NCI-H1436 treated with DMSO at 0.1 percent for 48 hours (cell line): ENCODE measurements at places on chromosomes 13 and 19.

GRCh38 chr13:32310134-32310706 is 4.9 kb downstream of the ZAR1L start:
- DNase-seq: no peak

DNA sequence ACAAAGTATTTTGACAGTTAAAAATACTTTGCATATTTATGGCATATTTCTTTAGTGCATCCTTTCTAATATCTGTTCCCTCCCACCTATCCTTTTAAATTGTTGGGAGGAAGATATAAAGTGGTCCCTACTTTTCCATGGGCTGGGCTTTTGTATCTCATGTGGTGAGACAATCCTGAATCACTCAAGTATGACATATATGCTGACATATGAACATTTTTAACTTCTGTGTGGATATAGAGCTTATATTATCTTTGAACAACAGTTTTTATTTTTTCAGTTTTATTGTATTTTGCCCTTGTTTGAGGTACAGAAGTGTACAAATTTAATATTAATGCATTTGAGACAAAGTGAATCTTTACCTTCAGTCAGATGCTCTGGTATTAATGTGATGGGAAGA is 3.4 kb downstream of the ZMYM2 start:
- no peak for DNase-seq

- no peak for DNase-seq
Measured at GRCh38 chr19:48915757-48916156, 15.6 kb downstream of the NUCB1 start.

DNA sequence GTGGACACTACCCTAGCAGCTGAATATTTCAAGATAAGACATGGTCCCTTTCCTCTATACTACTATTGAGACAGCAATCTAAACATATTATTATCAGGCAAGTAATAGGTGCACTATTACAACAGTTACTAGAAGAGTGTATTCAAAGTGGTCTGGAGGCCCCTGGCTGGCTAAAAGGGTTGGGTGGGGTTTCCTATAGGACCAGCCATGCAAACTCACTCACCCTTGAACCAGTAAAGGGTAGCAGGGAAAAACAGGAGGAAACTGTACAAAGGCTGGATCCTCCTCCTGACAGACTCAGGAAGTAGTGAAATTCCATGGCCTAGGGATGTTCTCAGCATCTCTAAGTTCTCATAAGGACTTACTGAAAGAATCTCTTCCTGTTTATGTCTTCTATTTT is 7.7 kb downstream of the SMAD9 start:
- no peak for DNase-seq

- no peak for DNase-seq
Measured at GRCh38 chr19:54804101-54804500, 691 bp downstream of the KIR2DL4 start.

DNA sequence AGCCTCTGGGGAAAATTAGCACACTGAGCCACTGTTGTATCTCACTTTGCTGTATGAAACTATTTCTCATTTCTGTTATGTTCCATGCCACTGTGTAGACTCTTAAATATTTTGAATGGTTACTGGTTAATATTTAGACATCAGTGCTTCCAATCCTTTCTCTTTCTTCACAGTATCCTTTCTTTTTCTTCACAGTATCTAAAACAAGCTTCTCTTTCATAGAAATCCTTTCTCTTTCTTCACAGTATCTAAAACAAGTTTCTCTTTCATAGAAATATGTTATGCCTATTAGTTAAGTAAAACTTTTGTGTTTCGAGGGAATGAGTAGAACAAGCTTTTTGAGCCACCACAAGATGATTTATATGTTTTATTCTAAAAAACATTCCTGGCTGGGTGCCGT is 326.8 kb upstream of the KLF12 start:
- DNase-seq: no peak

DNA sequence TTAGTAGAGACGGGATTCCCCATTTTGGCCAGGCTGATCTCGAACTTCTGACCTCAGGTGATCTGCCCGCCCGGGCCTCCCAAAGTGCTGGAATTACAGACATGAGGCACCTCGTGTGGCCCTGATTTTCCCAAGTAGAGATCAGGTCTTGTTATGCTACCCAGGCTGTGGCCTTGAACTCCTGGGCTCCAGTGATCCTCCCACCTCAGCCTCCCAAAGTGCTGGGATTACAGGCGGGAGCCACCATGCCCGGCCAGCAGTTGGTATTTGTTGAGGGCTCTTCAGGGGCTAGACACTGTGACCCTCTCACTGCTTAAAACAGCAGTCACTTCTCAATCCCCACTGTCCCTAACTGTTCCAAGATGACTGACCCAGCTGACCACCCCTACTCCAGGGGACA is 8.5 kb upstream of the ELAVL3 start:
- DNase-seq: no peak

GRCh38 chr13:60662595-60662994 is 265.6 kb downstream of the TDRD3 start:
- DNase-seq: no peak

GRCh38 chr19:6947745-6948144 is 60.4 kb downstream of the ADGRE1 start:
- DNase-seq: no peak

DNA sequence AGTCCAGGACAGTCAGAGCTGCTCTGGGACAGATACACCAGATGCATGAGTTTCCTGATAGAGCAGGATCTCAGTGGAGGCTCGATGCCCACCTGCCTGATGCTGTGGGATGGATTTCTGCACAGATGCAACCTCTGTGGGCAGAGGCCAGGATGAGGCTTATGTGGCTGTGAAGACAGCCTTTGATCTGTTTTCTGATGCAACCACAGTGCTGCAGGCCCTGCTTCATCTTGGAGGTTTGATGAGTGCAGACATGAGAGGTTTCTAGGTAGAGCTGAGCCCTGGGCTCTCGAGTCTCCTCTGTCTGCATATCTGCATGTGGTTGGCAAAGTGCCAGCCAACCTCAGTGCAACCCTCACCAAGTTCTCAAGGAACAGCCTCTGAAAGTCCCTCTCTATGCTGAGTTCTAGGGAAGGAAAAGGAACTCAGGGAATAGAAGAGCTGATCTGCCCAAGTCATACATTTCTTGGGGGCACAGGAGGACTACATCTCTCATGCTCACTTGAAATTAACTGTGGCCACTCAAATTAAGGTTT is 23.1 kb upstream of the TSHZ3 start:
- no peak for DNase-seq

GRCh38 chr13:40329781-40330485 is 336.5 kb downstream of the FOXO1 start:
- DNase-seq: no peak

GRCh38 chr13:97339988-97340749 is 93.8 kb upstream of the RAP2A start:
- DNase-seq: no peak

DNA sequence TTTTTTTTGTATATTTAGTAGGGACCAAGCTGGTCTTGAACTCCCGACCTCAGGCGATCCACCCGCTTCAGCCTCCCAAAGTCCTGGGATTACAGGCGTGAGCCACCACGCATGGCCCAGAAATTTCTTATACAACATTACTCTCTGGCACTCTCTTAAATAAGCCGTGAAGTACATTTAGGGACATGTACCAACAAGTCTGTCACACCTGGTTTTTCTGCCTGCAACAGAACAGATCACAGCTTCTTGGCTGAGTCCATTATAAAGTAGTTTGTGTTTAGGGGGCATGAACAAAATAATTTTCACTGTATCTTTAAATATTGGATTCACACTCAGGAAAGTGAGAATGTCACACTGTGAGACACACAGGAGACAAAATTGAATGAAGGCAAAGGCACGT is 1567.3 kb downstream of the SLITRK5 start:
- DNase-seq: no peak

DNA sequence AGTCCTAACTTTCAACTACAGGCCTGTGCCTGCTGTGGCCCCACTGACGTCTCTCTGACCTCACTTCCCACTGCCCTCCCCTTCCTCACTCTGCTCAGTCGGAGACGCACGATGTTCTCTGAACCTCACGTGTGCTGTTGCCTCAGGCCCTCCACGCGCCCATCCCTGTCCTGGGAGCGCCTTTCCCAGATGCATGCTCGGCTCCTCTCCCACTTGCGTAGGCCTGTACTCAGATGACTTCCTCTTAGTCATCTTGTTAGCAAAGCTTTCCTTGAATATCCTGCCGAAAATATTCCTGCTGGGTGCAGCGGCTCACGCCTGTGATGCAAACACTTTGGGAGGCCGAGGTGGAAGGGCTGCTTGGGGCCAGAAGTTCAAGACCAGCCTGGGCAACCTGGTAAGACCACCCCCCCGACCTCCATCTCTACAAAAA is 9.3 kb upstream of the SYT5 start:
- no peak for DNase-seq

DNA sequence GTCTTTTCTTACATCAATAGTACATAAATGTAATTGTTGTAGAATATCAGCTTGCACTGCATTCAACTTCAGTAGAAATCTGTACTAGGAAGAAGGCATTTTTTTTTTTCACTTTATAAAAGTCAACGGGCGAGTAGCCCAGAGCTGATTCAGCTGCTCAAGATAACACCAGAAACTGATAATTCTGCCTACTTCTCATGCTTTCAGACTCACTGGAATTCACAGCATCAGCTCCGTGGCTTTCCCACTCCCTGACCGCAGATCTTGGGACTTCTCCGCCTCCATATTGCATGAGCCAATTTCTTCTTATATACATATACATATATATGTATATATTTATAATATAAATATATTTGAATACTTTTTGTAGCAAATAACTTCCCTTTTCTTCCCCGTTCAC is 263.1 kb upstream of the RXFP2 start:
- no peak for DNase-seq

GRCh38 chr13:24709186-24709913 is 29.1 kb downstream of the ATP12A start:
- DNase-seq: no peak

DNA sequence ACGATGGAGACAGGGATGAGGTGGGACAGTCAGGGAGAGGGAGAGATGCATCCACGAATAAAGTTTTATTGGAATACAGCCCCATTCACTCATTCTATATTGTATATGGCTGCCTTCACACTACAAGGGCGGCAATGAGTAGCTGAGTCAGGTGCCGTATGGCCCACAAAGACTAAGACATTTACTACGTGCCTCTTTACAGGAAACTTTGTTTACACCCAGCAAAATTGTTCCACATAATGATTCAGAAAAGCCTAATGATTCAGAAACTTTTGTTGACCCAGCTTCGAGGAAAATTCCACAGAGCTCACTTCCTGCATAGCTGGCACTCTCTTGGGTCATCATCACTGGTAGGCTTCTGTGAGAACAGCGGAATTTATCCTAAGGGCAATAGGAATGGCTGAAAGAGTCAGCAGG is 87.3 kb upstream of the PEG3 start:
- DNase-seq: no peak

DNA sequence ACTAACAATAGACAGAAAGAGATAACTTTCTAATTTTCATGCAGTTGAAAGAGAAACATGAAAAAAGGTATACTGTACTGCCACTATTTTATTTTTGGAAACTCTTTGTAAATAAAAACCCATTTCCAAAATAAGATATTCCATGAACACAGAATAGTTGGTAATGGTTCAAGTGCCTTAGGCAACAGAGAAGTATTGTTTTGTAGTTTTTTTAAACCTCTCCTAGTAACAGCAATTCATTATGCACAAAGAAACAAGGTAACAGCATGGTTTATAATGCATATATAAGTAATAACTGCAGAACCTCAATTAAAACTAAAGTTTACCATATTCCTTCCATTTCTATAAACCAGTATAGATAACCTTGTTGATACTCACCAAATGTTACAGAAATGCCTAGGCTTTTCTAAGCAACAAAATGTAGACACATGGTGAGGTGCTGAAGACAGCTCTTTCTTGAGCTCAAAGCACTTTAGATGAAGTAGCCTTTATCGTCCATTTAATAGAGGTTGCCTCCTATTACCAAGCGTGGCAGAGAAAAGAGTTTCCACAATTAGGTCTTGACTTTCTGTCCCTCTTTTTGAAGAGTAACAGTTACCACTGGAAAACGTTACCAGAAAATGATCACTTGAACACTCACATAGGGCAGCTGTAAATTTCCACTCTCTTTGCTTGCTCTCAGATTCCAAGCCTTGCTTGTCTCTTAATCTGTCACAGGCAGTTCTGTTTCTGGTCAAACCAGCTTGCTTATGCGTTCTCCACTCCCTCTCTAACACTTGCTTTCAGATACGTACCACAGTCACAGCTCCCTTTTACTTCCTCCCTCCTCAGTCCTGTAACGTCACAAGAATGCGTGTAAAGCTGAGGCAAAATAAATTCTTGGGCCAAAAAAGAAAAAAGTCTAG is 42.9 kb downstream of the CAB39L start:
- DNase-seq: no peak

DNA sequence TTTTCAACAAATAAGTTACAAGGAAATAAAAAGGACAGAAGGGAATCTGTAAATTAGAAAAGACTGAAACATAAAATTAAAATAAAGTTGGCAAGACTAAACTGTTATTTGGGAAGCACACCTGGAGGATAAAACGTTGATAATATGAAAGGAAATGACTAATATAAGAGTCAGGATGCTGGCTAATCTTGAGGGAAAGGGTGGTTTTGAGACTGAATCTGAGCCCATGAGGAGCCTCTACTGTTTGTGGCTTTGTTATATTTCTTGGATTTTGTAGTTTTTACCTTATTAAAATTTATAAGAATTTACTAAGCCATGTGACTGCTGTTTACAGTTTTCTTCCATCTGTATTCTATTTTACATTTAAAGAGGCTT is 718.0 kb upstream of the SPRY2 start:
- DNase-seq: no peak
